ENCODE measurements at places on chromosomes 5 and 9.

DNA sequence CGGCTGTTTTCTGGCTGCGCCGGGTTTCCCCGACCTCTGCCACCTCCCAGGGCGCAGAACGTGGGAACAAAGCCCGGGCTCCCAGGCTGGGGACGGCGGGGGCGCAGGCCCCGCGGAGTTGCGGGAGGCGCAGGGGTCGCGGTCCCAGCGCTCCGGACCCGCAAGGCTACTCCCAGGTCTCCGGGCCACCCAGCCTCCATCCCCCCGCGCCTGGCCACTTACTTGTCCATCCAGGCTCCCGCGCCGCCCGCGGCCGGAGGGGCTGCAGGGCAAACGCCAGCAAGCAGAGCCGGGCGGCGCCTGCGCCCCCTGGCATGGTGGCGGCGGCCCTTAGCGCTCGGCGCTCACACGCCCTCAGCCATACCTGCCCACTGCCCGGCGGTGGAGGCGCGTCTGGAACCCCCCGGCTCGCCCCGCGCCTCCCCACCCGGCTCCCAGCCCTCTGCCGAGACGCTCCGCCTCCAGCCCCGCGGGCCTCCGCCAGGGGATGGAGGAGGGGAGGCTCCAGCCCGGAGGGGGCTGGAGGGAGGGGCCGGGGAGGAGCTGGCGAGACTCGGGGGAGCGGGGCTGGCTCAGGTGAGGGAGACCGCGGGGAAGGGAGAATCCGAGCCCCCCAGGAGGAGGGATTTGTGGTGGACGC, at the start of gene ADAM19:
ADAM19 (minus strand) TSS at position 395 of the 640 bp plus-strand sequence; CDS start at position 316, 79 bp downstream.
- DNase-seq, result no peak

- no peak for DNase-seq
These were observed 14.8 kb upstream of the ZNF474 start for GRCh38 chr5:122114501-122114900.

- no peak for DNase-seq
These were observed 70.1 kb upstream of the IFNK start for GRCh38 chr9:27453860-27454553.

DNA sequence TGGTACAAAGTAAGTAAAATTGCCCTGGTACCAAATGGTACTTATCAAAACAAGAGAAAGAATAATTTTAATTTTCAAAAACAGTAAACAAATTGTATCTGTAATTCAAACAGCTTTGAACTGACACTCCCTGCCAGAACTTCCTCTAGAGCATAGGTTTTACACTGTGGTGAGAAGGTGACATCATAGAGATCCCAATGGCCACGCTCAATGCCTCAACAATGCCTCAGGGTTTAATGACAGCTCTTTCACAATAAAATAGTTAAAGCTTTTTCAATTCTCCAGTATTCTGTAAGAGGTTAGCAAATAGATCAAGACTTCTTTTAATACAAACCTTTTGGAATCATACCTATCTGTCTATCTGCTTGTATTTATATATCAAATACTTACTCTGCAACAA, 437.1 kb downstream of the PRR16 start:
- no peak for DNase-seq

DNA sequence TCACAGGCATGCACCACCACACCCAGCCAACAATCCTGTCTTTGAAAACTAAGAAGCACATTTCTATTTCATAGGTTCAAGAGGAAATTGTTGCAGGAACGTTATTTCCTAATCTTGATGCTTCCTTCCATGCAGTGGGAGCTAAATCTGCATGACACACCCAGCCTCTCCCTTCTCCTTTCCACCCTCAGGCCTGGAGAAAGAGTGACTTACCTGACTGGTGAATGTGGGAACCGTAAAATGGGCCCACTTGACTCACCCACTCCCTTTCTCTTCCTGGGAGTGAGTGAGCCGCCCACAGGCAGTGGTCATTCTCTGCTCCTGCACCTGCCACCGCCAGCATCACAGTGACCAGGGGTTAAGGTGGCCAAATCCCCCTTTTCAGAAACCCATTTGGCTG, 78.2 kb downstream of the C9orf50 start:
- no peak for DNase-seq

DNA sequence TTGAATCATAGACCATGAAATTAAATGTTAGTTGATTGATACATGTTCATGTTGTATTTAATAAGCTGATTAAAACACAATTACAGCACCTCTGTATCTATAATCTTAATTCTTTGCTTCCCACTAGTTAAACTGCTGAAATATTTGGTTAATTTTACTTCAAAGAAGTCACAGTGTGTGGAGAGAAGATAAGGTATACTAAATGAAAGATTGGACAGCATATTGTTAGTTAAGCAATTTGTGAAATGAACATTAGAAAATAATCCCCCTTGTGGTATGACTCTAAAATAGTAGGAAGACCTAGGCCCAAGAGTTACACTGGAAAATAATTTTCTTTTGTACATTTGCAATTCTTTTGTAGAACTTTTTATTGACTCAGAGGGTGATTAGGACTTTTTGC, 30.3 kb downstream of the MAN2A1 start:
- no peak for DNase-seq

GRCh38 chr9:133499132-133499891, 20.4 kb upstream of the SLC2A6 start:
- no peak for DNase-seq

- no peak for DNase-seq
These were observed at the start of gene PCDHA2 for GRCh38 chr5:140794595-140795258. Gene PCDHA2, plus strand, starts transcription at chr5:140794852.

DNA sequence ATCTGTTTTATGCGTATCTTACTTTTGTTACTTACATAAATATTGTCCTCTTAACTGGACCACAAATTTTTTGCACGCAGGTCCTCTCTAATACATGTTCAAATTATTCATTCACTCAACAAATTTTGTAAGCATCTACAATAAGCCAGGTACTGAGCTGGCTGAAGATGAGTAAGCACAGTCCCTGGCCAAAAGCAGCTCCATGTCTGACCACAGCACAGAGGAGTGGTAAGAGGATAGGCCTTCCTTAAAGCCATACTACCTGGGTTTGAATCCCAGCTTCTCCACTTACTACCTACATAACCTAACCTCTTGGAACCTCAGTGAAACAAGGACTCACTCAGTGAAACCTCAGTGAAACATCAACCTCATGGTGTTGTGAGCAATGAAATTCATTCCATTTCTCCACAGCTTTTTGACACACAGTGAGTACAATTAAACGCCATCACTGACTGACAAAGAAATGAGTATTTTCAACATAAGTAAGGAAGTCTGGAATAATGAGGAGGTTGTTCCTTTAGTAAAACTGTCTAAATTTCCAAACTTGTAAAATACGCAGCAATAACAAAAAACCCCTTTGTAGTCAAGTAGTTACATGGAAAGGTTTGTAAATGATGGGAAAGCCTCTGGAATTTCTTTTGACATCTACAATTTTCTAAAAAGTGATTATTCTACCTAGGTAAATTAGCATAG, 15.0 kb downstream of the PTAR1 start:
- DNase-seq, result no peak

GRCh38 chr9:16873126-16873802, 2.8 kb upstream of the BNC2 start:
- no peak for DNase-seq

DNA sequence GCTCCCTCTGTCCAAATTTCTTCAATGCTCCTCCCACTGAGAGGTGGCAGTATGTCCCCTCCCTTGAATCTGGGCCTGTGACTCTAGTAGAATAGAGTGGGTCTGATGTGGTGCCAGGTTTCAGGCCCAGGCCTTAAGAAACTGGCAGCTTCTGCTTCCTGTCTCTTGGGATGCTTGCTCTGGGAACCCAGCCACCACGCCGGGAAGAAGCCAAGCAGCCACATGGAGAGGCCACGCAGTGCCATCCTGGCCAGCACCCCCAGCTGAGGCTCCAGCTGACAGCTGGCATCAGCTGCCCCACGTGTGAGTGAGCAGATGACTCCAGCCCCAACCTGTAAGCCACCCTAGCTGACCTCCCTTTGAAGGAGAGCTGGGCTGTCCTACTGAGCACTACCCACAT, 7.3 kb upstream of the TSPAN17 start:
- DNase-seq, result no peak

- DNase-seq, result no peak
These were observed 2.0 kb downstream of the JMY start for GRCh38 chr5:79237740-79238560.

DNA sequence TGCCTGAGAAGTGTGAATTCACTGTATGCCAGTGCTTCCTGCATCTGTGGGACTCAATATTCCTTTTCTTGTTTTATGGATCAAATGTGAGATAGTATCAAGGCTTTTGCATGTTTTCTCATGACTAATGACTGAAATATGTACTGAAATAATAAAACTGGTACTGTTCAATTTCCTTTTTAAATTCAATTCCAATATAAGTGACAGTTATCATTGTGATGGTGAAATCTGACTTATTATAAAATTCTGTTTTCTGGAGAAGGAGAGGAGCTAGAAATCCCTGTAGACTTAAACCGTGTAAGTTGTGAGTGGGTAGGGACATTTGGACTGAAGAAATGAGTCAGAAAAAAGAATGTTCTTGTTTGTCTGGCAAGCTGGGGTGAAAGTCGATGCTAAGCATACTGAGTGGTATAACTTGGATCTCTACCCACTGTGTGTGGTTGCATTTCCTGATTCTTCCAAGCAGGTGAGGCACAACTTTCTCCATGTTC, 245.2 kb downstream of the EFNA5 start:
- DNase-seq, result peak; percentile 78

DNA sequence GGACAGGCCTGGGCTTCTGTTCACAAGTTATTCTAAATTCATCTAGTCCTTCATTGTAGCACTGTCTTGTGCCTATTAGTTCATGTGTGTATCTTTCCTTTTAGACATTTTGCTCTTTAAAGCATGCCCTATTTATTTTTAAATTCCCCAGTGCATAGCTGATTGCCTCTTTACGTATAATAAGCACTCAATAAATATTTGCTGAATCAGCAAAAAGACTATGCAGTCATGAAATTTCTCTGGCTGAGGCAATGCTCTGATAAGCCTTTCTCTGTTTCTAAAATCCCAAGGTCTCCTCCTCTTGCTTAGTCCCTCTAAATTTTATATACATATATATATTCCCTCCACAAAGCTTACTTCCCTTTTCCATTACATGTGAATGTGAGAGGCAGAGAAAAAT, 315.9 kb upstream of the PCSK5 start:
- DNase-seq, result no peak

DNA sequence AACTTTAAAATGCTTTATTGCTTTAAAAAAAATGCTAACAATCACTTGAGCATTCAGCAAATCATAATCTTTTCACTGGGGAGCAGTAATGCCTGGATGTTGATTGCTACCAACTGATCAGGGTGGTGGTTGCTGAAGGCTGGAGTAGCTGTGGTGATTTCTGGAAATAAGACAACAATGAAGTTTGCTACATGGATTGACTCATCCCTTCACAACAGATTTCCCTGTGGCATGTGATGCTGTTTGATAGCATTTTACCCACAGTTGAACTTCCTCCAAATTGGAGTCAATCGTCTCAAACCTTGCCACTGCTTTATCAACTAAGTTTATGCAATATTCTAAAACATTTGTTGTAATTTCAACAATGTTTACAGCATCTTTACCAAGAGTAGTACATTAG, 83.3 kb downstream of the MLLT3 start:
- DNase-seq, result peak; percentile 20

DNA sequence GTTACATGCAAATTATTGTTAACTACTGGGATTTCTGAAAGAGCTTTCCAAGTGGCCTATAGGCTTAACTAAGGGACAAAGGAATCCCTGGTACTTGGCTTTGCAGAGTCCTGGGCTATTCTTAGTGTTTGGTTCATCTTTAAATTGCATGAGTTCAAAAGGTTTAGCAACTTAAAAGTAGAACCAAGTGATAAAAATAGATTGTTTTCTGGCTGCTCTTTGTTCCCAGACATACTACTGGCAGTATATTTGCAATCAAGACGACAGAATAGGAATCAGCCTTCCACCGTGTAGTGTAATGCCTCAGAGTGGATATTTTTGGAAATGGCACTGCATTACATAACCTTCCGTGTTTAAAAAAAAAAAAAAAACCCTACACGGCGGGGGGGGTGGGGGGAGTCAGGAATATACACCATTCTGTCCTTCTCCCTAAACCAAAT, 1.0 kb downstream of the NREP start:
- DNase-seq, result no peak

DNA sequence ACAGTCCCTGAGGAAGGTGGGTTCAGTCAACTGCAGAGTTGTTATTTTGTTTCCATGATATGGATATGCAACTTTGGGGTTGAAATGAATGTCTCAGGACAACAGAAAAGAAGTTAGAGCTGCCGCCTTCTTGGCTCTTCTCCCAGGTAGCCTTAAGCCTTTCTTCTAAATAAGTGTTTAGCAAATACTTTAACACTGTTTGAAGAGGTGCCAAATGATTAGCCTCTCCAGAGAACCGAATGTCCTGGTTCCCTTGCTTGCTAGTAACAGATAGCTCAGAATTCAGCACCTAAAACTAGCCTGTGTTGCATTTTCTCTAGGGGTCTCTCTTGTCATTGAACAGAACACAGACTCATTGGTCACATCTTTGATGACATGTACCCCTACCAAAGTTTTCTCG, 127.7 kb upstream of the PIK3R1 start:
- no peak for DNase-seq

- DNase-seq, result no peak
These were observed 31.2 kb upstream of the CLPTM1L start for GRCh38 chr5:1375871-1376810.

DNA sequence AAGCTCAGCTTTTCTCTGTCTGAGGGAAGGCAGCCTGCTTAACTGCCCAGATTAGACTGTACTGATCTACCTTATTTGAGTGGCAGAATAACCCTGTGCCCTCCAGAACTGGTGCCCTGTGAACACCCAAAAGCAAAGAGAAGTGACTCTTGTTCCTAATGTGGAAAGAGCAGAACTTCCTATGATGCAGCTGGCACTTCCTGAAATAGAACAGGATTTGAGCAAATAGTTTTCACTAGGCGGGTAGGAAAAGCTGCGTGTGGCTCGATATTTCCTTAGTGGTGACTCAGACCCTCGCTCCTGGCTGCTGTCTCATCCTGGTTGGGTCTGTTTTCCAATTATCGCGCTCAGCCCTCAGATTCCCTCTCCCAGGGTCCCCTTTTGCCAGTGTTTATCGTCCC, 89.9 kb downstream of the SH3TC2 start:
- peak; percentile 83 for DNase-seq

DNA sequence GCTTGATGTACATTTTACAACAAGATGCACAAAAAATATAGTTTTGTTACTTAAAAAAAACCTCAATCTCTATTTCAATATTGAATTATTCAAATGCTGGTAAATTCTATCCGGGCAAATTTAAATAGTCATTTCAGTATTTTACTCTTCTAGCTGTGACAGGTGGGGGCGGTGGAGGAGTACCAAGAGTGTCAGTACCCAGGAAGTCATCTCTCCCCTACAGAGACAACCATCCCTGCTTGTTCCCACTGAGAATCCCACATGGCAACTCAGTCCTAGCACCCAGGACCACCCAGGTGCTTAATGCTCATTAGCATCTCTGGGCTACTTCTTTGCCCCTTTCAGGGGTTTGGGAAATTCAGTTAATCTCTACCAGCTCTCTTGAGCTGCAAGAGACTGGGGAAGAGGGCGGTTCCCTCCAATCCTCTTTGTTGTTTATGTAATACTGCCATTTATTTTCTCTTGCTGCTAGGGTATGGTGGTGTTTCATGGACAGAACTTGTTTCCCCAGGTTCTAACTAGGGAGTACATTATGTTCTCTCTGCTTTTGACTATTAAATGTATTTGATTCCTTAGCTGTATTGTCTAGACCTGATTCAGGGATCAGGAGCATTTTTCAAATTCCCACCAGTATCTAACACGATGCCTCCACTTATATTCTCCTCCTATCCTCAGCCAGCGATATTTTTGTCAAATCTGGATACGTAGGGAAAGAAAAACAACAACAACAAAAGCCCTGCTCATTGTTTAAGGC, 122.5 kb downstream of the CDH18 start:
- no peak for DNase-seq

GRCh38 chr5:139668924-139669661, 20.9 kb downstream of the CXXC5 start:
- DNase-seq, result no peak
